Ureter (tissue), 1 donor: ENCODE measurements at places on chromosomes 6 and 20. TPM values are rescaled to one million over a fixed set of nuclear protein-coding genes. Genes with fewer than 3 reads are reported as not detected.

The METTL24 gene
- 8.1 TPM for total RNA-seq

GRCh38 chr20:43159994-43160393 is 29.7 kb downstream of the PTPRT start:
- no peak for DNase-seq

The MARCKS gene
- 150 TPM for total RNA-seq

The RNF39 gene
- total RNA-seq, result 0.65 TPM

GRCh38 chr20:36205026-36205425 is 31.3 kb upstream of the AAR2 start:
- DNase-seq, result no peak

The TNFAIP3 gene
- 31.0 TPM for total RNA-seq

DNA sequence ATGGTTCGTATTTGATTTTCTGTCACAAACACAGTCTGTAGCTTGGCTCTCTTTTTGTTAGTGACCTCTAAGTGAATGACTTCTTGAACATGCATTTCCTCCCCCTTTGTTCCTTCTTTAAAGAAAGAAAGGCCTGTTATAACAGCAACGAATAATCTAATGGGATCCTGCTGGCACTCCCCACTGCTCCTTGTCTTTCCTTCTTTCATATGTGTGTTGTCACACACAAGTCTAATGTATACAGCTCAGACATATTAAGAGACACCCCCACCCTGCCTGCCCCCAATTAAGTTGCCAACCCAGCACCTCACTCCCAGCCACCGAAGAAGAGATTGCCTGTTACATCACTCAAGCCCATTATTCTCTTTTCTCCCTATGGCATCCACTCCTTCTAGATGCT is 4.9 kb upstream of the SAMD5 start:
- DNase-seq, result no peak

The RWDD1 gene
- 42.6 TPM for total RNA-seq

DNA sequence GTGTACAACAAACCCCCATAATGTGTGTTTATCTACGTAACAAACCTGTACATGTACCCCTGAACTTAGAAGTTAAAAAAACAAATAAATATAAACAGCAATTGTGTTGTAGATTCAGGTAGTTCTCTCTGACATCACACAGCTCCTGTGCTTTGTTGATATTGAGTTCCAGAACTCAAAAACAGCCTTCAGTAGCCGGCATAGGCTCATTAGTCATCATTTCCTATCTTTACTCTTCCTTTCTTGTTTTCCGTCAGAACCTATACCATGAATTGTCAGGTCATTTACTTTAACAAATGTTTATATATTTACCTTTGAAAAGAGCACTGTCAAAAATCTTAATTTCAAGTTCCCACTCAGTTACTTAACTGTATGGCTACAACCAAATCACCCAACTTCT is 88.8 kb downstream of the ADTRP start:
- DNase-seq, result no peak

DNA sequence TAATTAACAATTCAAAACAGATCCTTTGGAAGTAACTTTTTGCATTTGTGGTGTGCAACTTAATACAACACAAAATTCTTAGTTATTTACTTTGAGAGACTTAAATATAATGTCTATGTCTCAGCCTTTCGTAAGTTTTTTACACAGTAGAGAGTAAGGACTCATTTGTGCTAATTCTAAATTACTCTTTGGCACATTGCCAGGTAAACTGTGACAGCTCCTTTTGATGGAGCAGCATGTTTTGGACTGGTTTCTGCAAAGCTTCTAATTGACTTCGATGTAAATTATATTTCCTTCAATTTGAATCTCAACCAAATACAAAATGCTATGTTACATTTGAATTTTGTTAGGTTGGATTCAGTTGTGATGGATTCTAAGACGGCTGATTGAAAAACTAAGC is 450.7 kb upstream of the OPRM1 start:
- DNase-seq, result no peak

The SLC16A10 gene
- total RNA-seq, result 1.8 TPM

- no peak for DNase-seq
These were observed 27.2 kb upstream of the GPR63 start for GRCh38 chr6:96864216-96865054.

DNA sequence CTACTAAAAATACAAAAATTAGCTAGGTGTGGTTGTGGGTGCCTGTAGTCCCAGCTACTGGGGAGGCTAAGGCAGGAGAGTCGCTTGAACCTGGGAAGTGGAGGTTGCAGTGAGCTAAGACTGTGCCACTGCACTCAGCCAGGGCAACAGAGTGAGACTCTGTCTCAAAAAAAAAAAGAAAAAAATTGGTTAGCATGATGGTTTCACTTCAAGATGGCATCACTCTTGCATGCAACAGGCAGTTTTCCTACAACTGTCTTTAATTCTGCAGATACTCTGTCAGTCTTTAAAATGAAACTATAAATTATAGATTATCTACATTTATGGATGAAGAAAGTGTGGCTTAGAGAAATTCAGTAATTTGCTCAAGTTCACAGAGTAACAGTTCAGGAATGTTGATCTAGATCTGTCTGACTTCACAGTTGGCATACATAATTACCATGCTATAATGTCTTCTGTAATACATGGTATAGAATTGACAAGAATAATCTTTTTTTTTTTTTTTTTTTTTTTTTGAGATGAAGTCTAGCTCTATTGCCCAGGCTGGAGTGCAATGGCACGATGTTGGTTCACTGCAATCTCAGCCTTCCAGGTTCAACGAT is 27.0 kb downstream of the ITCH start:
- DNase-seq, result no peak

DNA sequence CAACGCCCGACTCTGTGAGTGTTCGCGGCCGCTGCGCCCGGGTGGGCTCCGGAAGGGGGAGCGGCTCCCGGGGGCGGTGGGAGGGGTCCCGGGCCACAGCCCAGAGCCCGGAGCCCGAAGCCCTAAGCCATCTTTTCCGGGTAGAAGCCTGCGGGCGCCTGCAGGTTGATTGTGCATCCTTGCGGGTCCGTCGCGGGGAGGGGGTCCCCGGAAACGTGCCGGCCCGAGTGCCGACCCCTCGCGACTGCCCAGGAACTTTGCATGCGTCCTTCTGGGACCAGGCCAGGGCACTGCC is 413 bp downstream of the PTPRA start:
- DNase-seq, result no peak

The MAPK14 gene
- total RNA-seq, result 56.0 TPM

GRCh38 chr6:81763051-81763450 is 10.6 kb upstream of the TENT5A start:
- DNase-seq, result no peak

The CUL7 gene
- 28.8 TPM for total RNA-seq

- DNase-seq, result no peak
These were observed 21.6 kb downstream of the KIF16B start for GRCh38 chr20:16551607-16552006.

DNA sequence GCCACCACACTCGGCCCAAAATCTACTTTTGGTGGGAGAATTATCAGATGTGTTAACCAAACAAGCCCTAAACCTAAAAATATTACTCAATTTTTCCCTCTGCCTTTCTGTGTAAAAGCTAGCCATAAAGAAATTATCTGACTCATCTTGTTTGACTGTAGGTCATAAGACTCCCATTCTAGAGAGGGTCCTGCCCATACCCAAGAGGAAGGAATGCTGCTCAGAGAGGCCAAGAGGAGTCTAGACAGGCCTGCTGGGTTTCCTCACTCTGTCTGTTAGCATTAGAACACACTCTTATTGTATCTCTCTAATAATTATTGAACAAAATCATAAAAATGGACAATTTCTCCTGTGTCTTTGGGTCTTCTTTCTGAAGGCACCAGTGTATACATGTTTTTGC is 26.1 kb downstream of the C6orf141 start:
- no peak for DNase-seq

The ACTR5 gene
- total RNA-seq, result 8.9 TPM

The HLA-DOB gene
- 1.9 TPM for total RNA-seq

DNA sequence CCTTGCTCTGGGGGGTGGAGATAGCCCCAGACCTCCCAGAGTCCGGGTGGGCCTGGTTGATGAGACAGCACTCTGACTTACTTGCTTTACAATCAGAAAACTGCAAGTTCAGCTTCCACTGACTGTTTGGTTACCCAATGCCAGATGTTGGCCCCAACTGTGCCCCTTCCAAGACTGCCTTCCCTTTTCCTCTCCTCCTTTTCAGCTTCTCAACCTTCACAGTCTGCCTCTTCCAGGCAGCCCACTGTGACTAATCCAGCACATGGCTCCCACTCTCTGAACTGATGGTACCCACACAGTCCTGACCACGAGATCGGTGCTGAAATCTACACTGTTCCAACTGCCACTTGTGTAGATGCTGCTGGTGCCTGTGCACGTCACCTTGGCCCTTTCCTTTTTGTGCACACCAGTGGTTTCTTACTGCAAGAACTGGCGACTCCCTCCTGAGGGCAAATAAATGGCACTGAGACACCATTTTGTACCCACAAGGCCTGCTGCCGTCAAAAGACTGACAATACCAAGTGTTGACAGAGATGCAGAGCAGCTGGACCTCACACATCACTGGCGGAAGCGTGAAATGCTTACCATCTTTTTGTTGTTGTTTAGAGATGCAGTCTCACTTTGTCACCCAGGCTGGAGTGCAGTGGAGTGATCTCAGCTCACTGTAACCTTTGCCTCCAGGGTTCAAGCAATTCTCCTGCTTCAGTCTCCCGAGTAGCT is 1.8 kb upstream of the ARFGAP1 start:
- no peak for DNase-seq

The COL9A1 gene
- 0.47 TPM for total RNA-seq

DNA sequence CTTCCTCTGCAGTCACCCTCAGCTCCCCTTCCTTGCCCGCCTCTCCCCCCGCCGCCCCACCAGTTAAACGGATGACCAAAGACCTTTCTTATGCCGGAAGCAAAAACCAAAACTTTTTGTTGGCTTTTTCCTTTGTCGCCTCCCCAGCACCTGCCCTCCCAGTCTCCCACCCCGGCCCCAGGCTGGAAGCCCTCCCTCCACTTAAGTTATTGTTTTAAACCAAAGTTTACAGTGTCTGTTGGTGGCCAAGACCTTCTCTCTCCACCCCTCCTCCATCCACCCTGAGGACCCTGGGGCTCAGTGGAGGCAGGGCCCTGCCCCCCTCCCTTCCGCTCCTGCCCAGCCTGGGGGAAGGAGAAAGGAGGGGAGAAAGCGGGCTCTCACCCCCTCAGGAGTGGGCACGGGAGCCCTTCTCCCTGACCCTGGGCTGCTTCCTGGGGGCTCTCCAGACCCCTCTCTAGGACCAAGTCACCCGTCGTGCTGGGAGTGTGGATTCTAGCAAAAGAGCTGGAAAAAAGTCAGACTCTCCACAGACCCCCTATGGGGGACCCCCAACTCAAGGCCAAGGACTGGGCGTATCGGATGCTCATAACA is 38.3 kb upstream of the MDFI start:
- no peak for DNase-seq

- DNase-seq, result peak; percentile 79
These were observed 423.7 kb upstream of the MARCKS start for GRCh38 chr6:113433335-113433991.

DNA sequence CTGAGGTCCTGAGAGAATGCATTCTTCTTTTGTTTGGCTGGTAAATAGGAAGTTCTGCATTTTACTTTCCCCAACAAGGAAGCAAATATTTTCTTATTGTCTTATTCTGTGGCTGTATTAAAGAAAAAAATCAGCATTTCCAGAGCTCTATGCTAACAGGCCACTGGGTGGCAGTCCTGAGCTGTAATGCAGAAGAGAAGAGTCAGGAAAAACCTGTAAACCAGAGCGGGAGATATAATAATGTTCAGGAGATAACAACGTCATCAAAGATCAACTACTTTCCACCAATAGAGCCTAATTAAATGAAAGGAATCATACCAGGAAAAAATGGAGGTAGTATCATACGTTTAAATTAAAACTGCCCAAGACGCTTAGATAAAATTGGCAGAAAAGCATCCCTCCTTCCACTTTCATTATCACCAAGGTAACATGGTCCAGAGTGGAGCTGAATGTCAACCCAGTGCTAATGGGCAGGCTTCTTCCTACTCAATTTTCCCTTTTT is 55.6 kb upstream of the CARMIL1 start:
- peak; percentile 65 for DNase-seq

The EEF1A2 gene
- total RNA-seq, result 20.2 TPM

DNA sequence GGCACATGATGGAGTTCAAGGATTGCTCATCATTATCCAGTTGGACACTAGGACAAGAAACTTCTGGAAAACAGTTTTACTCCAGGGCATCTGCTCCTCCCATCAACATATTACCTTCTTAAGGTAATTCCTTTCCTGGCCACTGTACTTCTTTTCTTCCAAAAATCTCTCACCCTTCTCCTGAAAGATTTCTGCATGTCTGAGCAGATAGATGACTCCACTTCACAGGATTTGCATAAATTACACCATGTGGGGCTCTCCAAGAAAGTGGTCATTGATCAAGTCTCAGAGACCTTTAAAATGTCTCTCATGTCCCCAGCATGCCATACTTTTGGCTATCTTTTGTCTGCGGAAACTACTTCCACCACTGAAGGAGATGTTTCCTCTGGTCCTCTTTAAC is 103.2 kb upstream of the TNFAIP3 start:
- no peak for DNase-seq

- DNase-seq, result no peak
These were observed 17.6 kb downstream of the TFAP2B start for GRCh38 chr6:50836231-50836630.

- DNase-seq, result no peak
These were observed 7.7 kb downstream of the TNFRSF21 start for GRCh38 chr6:47302043-47302442.

DNA sequence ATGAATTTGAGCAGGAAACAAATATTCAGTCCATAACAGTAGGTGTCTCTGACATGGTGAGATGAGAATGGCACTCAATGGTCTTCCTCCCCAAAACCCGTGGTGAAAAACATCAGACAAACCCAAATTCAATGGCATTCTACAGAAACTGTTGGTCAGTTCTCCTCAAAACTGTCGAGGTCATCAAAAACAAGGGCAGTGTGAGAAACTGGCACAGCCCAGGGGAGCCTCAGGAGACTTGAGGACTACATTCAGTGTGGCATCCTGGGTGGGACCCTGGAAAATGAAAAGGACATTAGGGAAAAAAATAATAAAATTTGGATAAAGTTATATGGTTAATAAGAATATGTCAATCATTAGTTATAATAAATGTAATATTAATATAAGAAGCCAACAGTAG is 40.6 kb downstream of the LBP start:
- DNase-seq, result no peak

DNA sequence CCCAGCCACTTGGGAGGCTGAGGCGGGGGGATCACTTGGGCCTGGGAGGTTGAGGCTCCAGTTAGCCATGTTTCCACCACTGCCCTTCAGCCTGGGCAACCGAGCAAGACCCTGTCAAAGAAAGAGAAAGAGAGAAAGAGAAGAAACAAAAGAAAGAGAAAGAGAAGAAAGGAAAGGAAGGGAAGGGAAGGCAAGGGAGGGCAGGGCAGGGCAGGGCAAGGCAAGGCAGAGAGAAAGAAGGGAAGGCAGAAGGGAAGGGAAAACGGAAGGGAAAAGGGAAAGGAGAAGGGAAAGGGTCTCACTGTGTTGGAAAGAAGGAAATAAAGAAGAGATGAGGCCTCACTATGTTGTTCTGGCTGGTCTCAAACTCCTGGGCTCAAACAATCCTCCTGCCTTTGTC is 47.8 kb upstream of the PBOV1 start:
- DNase-seq, result no peak

The TMEM244 gene
- not detected for total RNA-seq

The TRAPPC3L gene
- total RNA-seq, result not detected

GRCh38 chr6:99151634-99152346 is 197.7 kb downstream of the FAXC start:
- no peak for DNase-seq

- DNase-seq, result no peak
These were observed 401.6 kb upstream of the RUNX2 start for GRCh38 chr6:44926556-44926955.
